ENCODE measurements at places on chromosomes 7 and 10.

- DNase-seq, result no peak
Observed at GRCh38 chr10:21372651-21373410, 152.7 kb downstream of the SKIDA1 start.

DNA sequence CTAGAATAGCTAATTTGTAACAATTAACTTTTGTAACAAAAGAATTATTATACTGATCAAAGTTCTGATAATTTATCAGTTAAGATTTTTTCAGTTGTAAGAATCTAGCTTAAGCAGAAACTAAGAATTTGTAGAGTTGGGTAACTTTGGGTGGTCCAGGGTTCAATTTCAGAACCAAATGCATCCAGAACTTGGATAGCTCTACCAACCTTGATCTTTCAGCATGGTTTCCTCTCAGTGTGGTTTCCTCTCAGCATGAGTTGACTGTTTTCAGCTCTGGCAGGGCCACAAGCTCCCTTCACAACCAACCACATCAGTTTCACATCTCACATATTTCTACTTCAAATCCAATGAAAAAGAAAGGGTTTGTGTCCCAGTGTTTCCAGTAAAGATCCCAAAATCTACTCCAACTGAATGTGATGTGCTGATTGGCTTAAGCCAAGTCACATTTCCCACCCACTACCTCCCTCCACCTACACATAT lies 3.3 kb upstream of the FAS start:
- no peak for DNase-seq

GRCh38 chr7:39248041-39248691 lies 270.5 kb downstream of the POU6F2 start:
- no peak for DNase-seq

DNA sequence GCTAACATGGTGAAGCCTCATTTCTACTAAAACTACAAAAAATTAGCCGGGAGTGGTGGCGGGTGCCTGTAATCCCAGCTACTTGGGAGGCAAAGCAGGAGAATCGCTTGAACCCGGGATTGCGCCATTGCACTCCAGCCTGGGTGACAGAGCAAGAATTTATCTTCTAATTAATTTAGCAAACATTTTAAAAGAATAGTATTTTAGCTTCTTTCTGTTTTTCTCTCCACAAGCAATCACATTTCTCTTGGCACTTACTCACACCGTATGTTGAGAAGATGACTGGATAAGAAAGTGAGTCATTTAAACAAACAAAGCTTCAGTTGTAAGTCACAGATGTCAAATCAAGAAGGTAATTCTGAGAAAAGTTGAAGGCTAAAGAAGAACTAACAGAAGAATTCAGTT lies 264.0 kb downstream of the ARL4A start:
- DNase-seq, result no peak

- DNase-seq, result no peak
Observed at GRCh38 chr7:32091608-32092210, 21.5 kb upstream of the PDE1C start.

GRCh38 chr7:114645451-114645850 lies 230.8 kb downstream of the FOXP2 start:
- no peak for DNase-seq

GRCh38 chr7:32255036-32255435 lies 184.8 kb upstream of the PDE1C start:
- DNase-seq, result no peak

- DNase-seq, result no peak
Observed at GRCh38 chr10:117741524-117741923, 199.0 kb downstream of the EMX2 start.

- DNase-seq, result no peak
Observed at GRCh38 chr7:11330717-11331116, 357.0 kb downstream of the PHF14 start.

DNA sequence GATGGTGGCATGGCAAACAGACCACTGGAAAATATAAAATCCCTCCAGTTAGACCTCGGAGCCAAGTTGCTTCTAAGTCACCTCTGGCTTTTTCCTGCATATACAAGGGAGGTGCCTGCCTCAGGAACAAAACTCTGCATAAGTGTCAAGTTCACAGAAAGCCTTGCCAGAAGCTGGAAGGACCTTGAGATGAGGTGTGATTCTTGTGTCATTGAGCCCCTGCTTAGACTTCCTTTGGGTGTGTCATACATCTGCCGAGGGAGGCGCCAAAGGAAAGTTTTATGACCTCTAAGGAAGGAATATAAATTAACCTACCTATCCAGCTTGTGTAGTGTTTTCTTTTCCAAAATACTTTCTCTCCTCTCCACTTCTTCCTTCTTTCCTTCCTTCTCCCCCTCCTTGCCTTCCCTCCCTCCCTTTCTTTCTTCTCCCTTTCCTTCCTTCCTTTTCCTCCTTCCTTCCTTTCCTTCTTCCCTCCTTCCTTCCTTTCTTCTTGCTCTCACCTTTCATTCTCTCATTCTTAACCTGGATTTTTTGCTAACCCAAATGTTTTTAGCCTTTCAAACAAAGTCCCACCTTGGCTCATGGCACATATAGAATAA lies 75.2 kb downstream of the TRIL start:
- no peak for DNase-seq

DNA sequence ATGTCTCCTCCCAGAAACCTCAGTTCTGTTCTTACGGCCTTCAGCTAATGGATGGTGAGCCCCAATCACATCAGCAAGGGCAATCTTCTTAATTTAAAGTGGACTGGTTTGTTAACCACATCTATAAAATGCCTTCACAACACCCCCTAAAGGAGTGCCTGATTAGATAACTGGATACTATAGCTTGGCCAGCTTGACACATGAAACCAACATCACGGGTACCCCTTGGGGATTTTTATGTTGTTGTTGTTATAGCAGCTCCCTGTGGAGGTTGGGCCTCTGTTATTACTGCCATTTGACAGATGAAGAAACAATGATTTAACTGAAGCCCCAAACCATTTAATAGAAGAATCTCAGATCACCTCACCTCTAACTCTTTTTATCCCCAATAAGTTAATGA lies 26.8 kb downstream of the STRA8 start:
- no peak for DNase-seq

- DNase-seq, result no peak
Observed at GRCh38 chr7:135493362-135493761, 16.5 kb downstream of the CNOT4 start.

- no peak for DNase-seq
Observed at GRCh38 chr7:140519007-140519399, 39.7 kb upstream of the MKRN1 start.

DNA sequence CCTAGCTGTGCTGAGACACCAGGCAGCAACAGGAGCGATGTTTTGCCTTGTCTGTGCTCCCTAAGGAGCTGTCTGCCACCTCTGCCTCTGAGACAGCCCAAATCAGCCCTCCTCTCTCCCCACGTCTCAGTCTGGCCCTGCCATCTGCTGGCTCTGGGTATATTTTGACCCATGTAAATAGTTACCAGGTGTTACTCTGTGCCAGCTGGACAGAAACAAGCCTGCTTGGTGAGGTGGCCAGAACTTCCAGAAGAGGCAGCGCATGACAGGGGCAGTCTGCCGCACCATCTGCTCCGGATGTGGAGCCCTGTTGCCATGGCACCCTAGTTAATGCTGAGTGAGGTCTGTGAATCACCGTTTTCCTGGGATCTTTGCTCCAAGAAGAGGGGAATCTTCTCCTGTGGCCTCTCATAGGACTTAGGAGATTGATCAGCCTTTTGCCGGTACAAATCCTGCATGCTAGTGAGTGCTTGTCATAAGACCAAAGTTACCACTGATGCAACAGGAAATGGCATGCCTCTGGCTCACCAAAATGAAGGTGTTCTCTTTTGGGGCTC lies 31.8 kb downstream of the GSTO2 start:
- DNase-seq, result no peak

DNA sequence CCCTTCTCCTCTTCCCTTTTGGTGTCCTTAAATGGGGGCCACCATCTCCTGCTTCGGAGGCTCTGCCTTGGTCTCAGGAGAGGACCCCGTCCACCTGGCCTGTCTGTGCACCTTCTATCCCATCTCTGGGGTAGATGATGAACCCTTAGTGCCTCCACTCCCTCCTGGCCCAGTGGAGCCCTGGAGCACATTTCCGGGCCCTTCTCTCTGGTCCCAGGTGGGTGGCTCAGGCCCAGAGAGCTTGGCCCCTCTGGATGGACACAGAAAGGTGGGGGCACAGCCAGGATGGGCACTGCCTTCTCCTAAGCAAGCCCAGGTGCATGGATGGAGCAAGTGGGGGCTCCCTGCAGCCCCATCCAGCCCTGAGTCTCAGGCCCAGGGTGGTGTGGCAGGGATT lies 121.4 kb upstream of the RET start:
- DNase-seq, result no peak

GRCh38 chr7:90761584-90761983 lies 165.5 kb downstream of the CDK14 start:
- no peak for DNase-seq

GRCh38 chr7:50302486-50303334 lies 1.8 kb upstream of the IKZF1 start:
- DNase-seq, result no peak

DNA sequence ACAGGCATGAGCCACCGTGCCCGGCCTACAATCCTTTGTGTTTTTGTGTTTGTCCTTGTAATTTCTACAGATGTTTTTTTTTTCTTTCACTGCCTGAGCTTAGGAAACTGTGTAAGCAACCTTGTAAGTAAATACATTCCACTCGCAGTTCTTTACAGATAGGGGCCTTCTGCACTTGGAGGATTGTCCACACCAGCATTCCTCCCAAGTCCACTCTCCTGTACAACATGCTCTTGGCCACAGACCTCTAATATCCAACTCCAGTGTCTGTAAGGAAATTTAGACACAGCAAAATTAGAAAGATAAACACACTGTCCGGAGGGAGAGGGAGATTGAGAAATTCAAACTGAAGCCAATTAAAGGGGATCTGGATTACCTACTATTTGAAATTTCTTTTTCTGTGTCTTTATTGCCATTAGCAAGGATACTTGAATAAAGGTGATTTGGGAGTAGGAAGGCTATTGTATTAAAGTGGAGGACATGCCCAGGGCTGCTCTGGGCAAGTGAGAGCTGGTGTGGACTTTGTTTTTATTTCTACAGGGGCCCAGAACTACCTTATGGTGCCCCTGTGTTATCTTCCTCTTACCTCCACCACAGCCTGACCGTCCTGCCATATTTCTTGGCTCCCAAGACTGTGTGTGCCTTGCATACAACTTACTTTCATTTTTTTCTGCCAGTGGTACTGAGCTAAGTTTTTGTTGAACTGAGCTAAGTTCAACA lies 9.7 kb downstream of the MXI1 start:
- DNase-seq, result no peak

DNA sequence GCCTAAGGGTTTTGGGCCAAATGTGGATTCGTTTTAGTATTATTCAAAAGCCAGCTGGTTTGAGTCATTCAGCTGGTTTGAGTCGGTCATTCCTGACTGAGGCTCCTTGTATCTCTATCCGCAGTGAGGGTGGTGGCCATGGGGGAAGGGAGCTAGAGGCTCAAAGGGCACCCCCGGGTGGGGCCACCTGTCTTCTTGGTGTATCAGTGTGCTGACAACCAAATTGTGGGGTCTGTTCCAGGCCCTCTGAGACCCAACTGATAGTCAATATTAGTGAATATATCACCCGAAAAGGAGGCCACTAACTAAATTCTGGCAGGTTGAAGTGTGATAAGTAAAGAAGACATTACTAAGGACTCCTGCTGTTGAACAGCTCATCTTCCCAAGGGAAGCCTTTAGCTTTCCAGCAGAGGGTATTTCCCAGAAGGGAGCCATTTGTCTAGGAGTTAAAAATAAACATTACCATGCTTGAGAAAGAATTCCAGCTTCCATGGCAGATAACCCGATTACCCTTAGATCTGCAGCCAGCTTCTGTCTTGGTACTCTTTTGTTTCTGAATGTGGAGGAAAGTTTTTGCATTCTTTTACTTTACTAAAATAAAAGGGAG lies 29.9 kb upstream of the DDX50 start:
- DNase-seq, result no peak

GRCh38 chr10:5748394-5748803 lies 63.8 kb downstream of the TASOR2 start:
- no peak for DNase-seq

GRCh38 chr10:70376436-70377378 lies 5.7 kb downstream of the LRRC20 start:
- DNase-seq, result no peak

DNA sequence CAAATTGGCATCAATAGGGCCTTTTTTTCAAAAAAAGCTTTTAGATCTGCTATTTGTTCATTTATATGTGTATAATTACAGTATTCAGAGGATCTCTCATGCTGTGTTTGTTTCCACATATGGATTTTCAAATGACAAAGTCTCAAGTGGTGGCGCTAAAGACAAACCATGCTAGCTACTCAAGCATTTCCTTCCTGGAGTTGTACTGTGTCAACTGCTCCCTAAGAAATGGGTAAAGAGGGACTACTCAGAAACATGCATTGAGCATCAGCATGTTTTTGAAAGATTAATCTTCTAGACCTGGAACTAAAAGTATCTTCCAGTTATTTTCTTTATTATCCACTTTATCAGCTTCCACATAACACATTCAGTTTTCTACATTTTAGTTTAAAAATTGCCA lies 12.7 kb downstream of the CNTNAP2 start:
- DNase-seq, result no peak

- no peak for DNase-seq
Observed at GRCh38 chr7:13980474-13980873, 9.0 kb downstream of the ETV1 start.

- no peak for DNase-seq
Observed at GRCh38 chr7:21338728-21339164, 89.1 kb upstream of the SP4 start.

DNA sequence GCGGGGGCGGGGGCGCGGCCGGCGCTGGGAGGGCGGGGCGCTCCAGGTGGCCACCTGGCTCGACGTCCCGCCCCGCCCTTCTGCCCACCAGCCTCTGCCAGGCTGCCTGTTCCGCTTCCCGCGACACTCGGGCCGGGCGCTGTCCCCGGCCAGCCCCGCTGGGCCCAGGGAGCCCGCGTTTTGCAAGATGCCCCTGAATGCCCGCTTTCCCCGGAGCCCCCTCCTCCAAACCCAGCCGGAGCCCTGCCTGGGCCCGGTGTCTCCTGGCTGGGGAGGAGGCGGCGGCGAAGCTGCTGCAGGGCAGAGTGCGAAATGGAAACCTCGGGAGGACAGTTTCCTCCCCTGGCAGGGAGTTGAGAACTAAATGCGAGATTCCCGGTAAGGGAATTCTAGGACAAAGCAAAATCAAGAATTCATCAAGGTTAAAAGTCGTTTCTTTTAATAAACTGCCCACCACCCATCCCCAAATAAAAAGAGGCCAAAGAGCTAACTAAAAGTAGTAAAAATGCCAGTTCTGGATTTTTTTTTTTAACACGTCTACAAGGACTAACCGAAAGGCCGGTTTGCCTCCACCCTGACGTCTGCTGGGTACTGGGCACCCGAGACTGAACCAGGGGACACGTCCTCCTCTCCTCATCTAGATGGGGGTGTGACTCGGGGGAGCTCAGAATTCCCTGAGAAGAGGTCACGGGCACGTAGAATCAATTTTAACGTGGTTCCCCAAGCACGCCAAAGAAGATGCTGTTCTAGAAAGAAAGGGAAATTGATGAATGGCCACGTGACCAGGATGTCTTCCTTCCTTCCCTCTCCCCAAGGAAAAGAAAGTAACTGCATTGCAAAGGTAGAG lies 200.4 kb upstream of the NFE2L3 start:
- DNase-seq, result no peak

- DNase-seq, result no peak
Observed at GRCh38 chr7:80708123-80708522, 69.7 kb downstream of the CD36 start.

- DNase-seq, result no peak
Observed at GRCh38 chr7:23618241-23618640, 21.1 kb downstream of the CCDC126 start.
